ENCODE measurements at places on chromosomes 13 and 19.

DNA sequence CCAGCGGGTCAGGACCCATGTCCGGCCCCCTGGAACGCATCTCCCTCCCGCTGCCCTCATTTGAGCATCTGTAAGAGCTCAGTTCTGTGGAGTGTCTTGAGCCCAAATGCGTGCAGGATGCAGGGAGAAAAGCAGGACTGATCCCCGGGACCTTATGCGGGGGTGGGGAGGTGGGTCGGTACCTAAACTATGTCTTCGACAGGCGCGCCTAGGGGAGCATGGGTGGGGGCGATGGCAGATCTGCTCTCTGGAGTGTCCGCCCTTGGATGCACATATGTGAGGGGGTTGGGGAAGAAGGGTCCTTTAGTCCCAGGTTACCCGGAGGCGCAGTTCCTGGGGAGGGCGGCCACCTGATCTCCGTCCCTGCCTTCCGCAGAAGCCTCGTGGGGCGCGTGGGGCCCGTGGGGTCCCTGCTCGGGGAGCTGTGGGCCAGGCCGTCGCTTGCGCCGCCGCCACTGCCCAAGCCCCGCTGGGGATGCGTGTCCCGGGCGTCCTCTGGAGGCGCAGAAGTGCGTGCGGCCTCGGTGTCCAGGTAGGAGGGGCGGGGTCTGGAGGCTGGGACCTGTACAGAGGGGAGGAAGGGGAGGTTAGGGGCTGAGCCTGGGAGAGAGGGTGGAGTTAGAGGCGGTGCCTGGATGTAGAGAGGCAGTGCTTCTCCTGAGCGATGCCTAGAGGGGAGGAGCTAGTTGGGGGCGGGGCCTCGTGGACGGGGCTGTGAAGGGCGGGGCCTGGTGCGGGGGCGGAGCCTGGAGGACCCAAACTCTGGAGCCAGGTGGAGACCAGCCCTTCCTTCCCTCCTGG, 2.9 kb downstream of the CILP2 start:
- DNase-seq, result no peak

DNA sequence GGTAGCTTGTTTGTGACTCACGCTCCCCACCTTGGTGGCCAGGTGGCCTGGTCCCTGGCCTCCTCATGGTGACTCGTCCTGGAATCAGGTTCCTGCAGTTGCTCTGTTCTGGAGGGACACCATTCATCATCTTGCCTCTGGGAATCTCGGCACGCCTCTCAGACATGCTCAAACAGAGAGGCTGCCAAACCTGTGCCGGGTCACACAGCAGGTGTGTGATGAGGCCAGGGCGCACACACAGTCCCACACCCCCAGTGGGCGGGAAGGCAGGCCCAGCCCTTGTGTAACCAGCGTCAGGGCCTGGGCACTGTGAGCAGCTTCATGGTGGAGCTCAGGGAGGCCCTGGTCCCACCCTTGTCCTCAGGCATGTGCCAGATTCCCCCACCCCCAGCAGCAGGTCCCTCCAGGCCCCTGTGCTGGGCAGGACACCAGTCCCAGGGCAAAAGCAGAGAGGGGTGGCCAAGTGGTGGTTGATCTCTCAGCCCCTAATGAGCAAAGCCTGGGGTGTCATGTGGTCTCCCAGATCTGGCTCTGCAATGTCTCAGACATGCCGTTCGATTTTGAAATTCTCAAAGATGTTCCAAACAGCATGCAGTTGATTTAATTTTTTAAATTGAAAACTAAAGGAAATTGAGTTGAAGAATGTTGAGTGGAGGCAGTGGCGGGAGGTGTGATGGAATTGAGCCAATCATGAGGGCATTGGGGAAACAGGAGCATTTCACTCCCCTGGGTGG, 12.1 kb downstream of the CEBPA start:
- no peak for DNase-seq

- DNase-seq, result no peak
These were observed 5.4 kb upstream of the MBD3L3 start for GRCh38 chr19:7063764-7064418.

- DNase-seq, result no peak
These were observed 54.0 kb downstream of the LRCH1 start for GRCh38 chr13:46606970-46607369.

- no peak for DNase-seq
These were observed 8.1 kb downstream of the PDE4C start for GRCh38 chr19:18218159-18218558.

DNA sequence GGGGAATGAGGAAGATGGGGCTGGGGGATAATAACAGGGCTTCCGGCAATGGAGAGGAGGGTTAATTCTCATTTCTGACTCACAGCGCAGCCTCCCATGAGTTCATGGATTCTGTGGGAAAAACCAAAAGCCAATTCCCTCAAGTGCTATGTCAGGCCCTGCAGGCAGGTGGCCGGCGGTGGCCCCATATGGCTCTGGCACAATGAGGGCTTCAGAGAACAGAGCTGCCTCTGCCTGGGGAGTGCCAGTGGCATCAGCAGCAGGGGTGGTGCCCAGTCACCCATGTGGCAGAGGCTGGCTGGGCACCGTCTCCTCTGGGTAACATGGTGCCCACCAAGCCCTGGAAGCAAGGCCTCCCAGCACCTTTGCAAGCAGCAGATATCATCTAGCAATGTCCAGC, 69.1 kb downstream of the ALOX5AP start:
- no peak for DNase-seq

DNA sequence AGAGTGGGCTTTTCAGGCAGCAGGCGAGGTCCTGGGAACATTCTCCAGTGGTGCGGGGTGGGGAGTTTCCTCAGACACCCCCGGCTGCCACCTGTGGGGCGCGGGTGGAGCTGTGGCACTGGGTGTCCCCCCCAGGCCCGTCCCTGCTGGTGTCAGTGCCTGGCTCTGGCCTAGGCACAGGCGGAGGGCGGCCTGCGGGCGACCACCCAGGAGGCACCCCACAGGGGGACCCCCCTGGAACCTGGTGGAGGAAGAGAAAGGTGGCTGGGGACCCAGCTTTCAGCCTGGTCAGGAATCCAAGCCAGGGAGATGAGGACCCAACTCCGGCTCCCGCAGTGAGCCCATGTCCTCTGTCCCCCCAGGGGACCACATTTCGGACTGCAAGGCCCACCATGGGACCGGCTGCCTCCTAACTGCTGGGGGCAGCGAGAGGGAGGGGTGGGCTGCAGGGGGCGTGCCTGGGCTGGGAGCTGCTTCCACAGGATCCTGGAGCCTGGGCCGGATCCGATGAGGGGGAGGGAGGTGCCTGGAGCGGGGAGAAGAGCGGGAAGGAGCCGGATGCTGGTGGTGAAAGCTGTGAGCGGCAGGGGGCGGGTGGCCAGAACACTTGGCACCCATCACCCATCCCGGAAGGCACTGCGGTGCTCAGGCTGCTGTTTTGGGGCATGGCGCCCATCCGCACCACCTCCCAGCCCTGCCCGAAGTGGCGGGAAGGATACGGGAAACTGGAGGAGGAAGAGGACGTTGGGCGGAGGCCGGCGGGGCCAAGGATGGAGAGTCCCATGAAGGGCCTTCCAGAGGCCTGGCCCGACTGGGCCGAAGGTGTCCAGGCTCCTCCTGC, 5.5 kb upstream of the CTXN1 start:
- DNase-seq, result no peak

DNA sequence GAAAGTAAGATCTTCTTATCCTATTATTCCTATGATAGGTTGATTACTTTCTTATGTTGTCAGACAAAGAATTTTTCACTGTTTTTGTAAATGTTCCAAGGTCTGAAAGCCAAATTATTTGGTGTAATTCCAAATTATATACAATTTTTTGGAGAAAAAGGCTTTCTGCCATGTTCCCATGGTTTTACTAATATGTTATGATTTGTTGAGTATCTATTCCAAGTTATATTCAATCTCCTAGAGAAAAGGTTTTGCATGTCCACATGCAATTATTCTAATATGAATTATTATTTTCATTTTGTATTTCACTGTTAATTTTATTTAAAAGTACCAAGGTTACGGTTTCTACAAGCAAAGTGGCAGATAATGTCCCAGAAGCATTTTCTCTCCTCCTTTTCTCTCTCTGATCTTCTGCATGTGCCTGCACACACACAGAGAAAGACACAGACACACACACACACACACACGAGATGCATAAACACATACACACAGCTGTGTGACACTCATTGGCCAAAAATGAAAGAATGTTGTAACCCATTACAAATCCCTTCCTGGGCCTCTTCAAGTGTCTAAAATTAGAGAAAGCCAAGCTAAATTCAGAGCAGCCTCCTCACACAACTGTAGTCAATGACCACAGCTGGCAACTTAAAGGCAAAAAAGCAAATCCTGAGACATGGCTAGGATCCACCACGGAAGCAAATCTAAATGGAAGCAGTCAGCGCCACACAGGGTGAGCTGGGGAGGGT, 621.0 kb downstream of the EFNB2 start:
- DNase-seq, result no peak

DNA sequence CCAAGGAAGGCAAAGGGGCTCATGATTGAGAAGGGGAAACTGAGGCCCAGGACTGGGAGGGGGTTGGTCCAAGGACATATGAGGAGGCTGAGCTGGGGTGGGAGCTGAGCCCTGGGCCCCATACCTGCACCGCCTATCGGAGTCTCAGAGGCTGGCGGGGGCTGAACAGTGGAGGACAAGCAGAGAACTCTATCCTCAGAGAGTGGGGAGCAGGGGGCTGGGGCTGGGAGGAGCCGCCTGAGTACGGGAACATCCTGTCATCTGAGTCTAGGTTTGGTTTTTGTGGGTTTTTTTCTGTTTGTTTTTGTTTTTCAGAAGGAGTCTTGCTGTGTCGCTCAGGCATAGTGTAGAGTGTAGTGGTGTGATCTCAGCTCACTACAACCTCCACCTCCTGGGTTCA, 6.2 kb downstream of the ARRDC2 start:
- no peak for DNase-seq

DNA sequence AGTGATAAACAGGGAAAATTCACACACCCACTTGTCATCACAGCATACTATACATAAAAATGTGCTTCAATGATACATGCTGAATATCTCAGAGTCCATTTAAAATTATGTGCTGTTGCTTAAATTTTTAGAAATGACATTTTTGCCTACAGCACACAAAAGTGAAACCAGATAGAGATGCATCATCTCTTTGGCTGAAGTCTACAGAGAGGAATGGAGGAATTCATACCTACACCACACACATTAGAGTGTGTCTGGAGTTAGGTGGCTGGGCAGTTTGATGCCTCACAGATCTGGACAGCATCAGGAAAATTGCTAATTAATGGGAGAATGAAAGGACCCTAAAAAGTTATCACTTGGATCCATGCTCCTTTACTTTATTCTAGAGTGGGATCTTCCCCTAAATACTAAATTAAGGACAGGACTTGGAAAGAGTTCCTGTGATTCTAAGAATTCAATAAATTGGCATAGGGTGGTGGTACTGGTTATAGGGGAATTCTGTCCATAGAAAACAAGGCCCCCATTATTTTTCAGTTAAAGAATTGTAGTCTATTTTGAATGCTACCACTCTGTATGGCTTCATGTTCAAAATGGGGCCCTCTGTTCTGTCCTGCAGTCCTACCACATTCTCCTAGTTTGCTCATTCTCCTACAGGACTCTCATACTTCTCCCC, 41.3 kb downstream of the RCBTB2 start:
- peak; percentile 40 for DNase-seq

DNA sequence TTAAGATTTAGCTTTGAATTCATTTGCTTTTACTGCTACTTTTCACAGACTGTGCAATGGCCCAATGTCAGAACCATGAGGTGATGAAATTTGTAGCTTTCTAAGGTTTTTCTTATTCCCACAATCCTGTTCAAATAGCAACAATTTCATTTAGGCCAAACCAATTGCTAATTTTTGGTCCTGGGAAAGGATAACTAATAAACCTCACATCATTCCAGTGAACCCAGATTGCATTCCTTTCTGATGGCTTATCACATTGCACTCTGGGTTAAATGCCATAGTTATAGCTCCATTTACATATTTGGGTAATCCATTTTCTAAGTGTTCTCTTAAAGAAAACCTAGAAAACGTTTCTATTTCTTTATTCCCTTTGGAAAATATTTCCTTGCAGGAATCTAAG, 22.9 kb upstream of the POMP start:
- DNase-seq, result no peak

DNA sequence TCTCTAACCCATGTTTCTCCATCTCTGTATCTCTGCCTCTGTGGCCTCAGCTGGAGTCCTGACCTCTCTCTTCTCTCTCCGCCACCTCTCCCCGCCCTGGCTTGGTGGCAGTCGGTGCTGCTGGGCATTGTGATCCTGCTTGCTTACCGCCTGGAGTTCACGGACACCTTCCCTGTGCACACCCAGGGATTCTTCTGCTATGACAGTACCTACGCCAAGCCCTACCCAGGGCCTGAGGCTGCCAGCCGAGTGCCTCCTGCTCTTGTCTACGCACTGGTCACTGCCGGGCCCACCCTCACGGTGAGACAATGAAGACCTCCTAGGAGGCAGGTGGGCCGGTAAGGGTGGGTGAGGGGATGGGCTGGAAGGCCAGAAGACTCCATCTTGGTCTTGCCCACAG, 4.2 kb downstream of the PLPPR2 start:
- DNase-seq, result no peak

- DNase-seq, result no peak
These were observed 72.5 kb downstream of the FREM2 start for GRCh38 chr13:38759390-38759789.

DNA sequence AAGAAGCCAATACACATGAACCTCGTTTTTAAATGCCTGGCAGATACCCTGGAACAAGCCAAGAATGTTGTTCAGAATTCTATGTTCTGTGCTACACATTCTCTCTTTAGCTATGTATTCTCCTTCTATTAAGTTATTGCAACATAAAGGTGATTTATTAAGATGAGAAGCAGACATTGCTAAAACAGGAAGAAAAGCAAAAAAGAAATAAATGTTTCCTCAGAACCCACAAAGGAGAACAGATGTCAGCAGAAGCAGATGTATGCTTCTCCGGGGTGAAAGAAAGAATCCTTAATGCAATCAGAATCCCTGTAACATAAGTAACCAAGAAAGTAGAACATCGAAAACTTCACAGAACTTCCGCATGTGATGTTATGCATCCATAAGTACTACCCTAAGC, 302.9 kb downstream of the DCT start:
- no peak for DNase-seq

GRCh38 chr13:73967397-73968165, 166.6 kb downstream of the KLF12 start:
- DNase-seq, result no peak

DNA sequence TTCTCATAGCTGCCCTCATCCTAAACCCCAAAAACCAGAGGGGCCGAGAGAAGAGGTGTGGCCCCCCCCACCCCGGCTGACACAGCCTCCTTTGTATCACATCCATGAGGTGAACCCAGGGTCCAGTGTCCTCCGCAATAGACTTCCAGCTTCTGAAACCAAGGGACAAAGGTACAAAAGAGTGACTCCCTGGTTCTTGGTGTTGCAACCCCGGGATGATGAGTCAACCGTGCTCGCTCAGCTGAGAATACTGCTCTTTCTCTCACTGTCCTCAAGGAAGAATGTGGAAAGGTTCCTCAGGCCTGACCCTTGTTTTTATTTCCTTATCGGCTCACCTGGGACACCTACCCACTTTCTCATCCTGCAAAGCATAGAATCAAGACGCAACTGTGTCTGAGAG, 5.5 kb downstream of the SLC15A1 start:
- no peak for DNase-seq

- no peak for DNase-seq
These were observed 2.2 kb downstream of the FLT1 start for GRCh38 chr13:28492569-28493367.

GRCh38 chr19:38742906-38743305, 1.4 kb downstream of the CAPN12 start:
- no peak for DNase-seq

All from bone marrow (tissue), 2 donors.